GM23248 (cell line): ENCODE measurements at places on chromosomes 7 and 10. TPM values are rescaled to one million over a fixed set of nuclear protein-coding genes. Genes with fewer than 3 reads are reported as not detected.

Gene PIK3CG
- not detected in 2 replicates for total RNA-seq

Gene AGBL3
- total RNA-seq = 2.4 TPM in 2 replicates

Gene POP7
- total RNA-seq = 31.3 and 35.2 TPM in 2 replicates

Gene SH2B2
- total RNA-seq = 0.86 and 7.1 TPM in 2 replicates

Gene NPSR1
- not detected in 2 replicates for total RNA-seq
